Activated naive CD8-positive, alpha-beta T cell treated with anti-CD3 and anti-CD28 coated beads, Interleukin-2, amount 10 ng/mL, durations not matched to agents 7 days and 5 days (primary cell): ENCODE measurements at places on chromosomes 1 and 21. TPM values are rescaled to one million over a fixed set of nuclear protein-coding genes. Genes with fewer than 3 reads are reported as not detected.

Gene S100A1
- total RNA-seq, result not detected

DNA sequence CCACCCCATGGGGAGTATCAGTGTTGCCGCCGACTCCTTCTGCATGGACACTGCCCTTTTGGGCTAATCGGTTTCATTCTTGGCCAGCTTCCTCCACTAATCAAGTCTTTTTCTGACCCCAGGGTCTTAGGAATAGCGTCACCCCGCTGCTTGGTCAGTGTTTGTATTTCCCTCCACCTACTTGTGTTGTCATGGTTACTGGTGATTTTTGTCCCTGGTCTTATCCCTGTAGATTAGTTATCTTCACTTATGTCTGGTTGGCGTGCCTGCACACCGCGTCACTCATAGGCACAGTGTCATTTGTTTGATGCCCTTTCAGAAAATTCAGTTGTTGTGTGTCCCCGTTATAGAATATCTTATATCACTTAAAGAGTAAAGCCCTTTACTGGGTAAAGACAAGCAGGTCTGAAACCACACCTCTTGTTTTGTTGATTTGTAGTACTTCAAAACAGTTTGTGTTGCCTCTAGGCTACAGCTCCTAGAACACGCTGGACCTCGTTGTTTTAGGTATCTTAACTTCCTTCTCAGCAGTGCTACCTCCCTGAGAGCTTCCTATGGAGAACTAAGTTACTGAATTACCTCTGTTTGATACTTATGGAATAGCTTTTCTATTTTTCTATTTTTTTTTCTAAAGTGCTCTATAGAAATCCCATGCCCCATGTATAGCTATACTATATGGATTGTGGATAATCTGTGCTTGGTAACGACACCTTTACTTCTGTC lies 868 bp downstream of the PPP1R12B start:
- no peak for DNase-seq

Gene SASS6
- 11.8 TPM for total RNA-seq

Gene CD247
- 276 TPM for total RNA-seq

DNA sequence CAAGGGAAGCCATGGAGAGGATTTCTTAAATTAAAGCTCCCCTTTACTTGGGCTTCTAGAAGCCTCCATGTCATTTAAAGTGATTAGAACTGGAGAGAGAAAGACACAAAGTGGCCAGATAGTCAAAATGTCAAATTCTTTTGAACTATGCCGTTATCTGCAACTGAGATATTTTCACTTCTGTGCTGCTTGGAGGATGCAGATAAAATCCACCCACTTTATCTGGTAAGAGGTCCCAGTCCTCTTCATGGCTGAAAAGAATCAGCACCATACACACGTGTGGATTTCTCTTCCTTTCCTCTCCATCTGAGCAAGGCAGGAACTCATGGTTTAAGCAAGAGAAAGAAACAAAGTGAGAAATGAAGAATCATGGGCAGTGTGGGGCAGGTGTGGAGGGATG lies 276.9 kb upstream of the RUNX1 start:
- DNase-seq, result no peak

GRCh38 chr1:79437540-79437939 lies 431.0 kb upstream of the ADGRL4 start:
- DNase-seq, result no peak

DNA sequence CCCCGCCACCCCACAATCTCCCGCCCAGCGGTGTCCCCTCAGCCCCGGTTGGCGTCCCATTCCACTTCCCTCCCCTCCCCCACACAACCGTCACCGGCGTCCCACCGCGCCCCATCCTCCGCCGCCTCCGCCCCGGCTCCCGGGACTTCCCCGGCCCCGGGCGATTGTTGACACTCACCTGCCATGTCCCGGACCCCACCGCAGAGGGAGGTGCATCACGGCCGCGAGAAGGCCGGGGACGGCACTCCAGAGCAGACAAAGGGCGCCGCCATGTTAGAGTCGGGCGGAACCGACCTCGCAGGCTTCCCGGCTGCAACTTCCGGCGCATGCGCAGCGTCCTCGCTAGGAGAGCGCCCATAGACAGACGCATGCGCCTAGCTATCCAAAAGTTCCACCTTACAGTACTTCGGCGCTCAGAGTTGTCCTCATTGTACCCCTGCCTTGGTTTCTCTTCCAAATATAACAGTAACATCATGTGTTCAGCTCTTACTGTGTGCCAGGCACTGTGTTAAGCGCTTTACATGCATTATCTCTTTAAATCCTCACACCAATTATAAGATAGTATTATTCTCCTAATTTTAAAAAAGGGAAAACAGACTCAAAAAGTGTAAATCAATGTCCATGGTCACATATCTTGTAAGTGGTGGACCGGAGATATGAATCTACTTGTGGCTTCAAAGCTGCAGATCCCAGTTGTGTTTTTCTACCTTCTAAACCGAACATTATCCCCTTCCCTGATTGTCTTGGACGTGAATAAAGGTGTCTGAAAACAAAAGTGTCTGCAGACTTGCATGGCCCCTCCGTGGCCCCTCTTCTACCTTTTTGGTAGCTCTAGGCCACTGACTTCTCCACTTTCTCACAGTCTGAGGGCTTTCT lies at the start of gene ZBTB17:
Gene ZBTB17 (minus strand): TSS at position 297 of the 876 bp plus-strand sequence. CDS start 27,606 bp downstream, outside the sequence.
- DNase-seq, result peak; percentile 96

Gene KRTAP21-2
- total RNA-seq, result not detected

- DNase-seq, result peak; percentile 56
These were observed 39.0 kb upstream of the PDE9A start for GRCh38 chr21:42614396-42614795.

DNA sequence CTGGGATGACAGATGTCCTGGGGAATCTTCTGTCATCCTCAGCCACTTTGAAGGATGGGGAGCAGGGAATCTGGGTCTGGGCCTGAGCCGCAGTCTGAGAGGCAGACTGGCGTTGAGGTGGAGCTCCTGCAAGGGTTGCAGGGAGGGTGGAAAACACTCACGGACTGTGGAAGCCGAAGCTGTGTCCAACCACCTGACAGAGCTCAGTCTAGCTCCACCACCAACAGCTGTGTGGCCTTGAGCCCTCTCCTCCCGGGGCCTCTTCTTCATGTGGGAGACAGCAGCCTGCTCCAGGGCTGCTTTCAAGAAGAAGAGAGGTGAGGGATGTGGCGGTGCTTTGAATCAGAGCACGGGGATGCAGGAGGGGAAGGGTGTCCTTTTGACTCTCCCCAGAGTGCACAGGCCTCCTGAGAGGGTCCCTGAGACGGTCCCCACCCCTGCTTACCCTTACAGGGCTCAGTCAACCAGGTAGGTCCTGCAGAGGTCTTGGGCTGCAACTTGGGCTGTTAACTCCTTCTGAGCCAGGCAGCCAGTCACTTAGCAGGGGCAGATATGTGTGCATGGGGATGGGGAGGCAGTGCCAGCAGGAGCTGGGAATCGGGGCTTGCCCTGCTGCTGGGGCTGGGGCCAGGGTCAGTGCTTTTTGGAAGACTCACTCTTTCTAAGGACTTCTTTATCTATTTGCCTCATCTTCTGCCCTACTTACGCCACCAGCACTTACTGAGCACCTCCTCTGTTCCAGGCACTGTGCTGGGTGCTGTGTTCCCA lies 216.3 kb downstream of the PTPRU start:
- DNase-seq, result no peak

GRCh38 chr1:207404849-207405525 lies 49.1 kb upstream of the CR2 start:
- DNase-seq, result no peak

- DNase-seq, result no peak
These were observed 67.1 kb downstream of the HIVEP3 start for GRCh38 chr1:41851589-41851988.

Gene UBXN10
- total RNA-seq, result 0.23 TPM

DNA sequence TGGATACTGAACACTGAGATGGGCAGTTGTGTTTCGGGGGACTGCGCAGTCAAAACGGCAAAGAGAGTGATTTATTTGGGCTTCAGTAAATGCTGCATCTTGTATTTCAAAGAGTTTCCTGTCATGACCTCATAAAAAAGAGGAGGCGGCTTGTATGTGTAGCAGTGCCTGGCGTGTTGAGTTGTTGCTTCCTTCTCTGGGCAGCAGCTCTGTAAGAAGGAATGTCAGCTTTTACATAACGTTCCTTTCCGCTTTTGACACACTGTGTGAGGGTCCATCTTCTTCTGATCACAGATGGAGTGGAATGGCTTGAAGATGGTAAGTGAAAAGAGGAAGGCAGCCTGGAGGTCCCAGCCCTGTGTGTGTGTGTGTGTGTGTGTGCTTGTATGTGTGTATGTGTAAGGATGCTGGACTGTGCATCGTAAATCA lies 941 bp downstream of the ELAVL4 start:
- no peak for DNase-seq

GRCh38 chr1:8641377-8641997 lies 176.0 kb downstream of the RERE start:
- DNase-seq, result no peak

Gene XCL1
- total RNA-seq, result 27.1 TPM

Gene LENEP
- 1.9 TPM for total RNA-seq

Gene HES2
- total RNA-seq, result 0.34 TPM

- DNase-seq, result no peak
These were observed 35.6 kb upstream of the ECE1 start for GRCh38 chr1:21325731-21326387.

DNA sequence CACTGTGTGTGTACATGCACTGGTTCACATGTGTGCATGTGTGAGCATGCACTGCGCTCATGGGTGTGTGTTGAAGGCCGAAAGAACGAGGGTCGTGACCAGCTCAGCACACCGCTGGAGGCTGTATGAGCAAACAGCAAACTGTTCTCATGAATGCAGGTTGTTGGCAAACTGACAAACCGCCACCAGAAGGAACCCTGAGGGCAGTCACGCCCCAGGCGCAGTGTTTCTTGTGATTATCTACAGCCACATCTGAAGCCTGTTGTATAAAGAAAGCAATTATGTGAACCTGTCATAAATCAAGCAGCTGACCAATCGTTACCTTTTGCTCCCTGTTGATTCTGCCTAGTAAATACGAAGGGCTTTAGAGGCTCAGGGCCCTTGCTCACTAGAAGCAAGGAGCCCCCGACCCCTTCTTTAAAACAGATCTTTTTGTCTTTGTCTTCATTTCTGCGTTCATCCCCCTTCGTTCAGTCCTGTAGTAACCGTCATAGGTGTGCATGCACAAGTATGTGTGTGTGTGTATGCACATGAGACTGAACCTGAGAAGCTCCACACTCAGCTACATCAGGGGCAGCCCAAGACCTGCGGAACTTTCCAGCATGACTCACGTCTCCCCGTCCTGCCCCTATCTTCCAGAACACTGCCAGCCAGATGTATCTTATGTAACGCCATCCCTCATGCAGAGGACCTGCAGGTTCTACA lies 16.8 kb upstream of the RIPK4 start:
- DNase-seq, result no peak

DNA sequence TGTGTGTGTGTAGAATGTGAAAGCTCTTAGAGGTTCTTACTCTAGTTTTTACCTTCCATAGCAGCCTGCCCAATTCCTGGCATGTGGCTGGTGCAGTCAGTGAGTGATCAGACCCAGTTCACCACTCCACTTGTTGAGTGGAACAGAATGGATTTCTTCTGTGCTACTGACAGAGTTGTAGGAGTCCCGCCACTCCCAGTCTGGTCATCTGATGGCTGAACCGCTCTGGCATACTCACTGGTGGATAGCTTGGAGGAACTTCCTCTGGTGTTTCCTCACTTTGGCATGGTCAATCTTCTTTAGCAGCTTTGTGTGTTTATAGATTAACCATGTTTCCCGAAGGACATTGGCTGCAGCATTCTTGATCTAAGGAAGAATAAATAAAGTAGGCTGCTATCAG lies 106.7 kb upstream of the ADAR start:
- DNase-seq, result no peak

- no peak for DNase-seq
These were observed 89.0 kb upstream of the MACF1 start for GRCh38 chr1:39115271-39116110.

- DNase-seq, result peak; percentile 76
These were observed 31.0 kb downstream of the SLC45A1 start for GRCh38 chr1:8348777-8349472.

Gene ZFP69B
- total RNA-seq, result 6.3 TPM

GRCh38 chr21:15273244-15273643 lies 208.4 kb upstream of the NRIP1 start:
- no peak for DNase-seq

Gene P3H1
- 44.1 TPM for total RNA-seq

DNA sequence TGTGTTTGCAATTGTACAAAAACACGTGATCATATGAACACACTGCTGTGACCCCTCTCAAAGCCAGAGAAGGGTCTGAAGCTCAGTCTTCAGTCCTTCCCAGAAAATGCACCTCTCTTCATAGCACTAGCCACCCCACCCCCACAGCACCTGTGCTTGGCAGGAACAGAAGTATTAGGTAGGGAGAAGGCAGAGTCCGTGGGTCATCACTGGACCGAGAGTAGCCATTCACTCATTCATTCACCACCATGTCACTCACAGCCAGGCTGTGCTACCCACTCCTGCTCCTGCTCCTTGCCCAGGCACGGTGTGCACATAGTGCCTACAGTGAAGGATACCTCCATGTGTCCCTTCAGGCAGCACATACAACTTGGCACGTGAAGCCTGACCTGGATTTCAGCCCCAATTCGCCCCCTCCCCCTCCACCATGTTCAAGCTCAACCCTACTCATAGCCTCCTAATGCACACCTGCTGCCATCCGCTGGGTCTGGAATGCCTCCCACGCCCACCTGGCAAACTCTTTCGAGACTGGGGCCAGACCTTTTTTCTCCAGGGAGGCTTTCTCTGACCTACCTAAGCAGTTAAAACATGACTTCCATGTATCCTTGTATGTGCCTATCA lies 81.9 kb upstream of the GALNT2 start:
- DNase-seq, result no peak

Gene DIPK1A
- total RNA-seq, result 11.6 TPM

- no peak for DNase-seq
These were observed 379.0 kb downstream of the LMX1A start for GRCh38 chr1:164977561-164977960.

DNA sequence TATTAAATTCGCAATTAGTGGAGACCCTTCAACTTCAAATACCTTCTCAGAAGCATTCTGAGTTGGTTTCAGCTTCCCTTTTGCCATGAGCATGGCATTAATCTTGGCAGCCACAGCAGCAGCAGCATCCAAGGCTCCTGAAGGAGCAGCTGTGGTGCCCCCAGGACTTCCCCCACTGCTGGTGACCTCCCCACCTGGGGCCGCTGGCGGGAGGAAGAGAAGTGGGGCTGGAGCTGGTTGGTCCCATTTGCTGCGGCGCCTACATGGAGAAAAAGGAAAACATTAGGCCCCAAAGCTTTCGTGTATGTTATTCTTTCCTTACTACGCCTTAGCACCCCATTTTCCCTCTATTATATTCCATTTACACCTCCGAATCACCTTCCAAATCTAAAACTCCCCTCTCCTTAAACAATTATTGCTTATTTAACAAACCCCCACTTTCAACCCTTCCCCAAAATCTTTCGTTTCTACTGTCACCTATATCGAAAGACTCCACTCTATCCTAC lies 569 bp downstream of the KHDC4 start:
- DNase-seq, result no peak

- DNase-seq, result no peak
These were observed 29.3 kb downstream of the ZBTB8B start for GRCh38 chr1:32494196-32494595.

DNA sequence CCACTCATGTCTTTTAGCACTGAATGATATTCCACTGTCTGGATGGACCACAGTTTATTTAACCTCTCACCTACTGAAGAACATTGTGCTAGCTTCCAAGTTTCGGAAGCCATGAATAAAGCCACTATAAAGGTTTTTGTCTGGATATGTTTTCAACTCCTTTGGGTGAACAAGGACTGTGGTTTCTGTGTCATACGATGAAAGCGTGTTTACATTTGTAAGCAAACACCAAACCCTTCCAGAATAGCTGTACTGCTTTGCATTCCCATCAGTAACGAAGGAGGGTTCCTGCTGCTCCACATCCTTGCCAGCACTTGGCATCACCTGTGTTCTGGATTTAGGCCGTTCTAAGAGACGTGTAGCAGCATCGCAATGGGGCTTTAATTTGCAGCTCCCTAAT lies 10.7 kb upstream of the ARHGEF16 start:
- no peak for DNase-seq

Gene ANGPTL7
- total RNA-seq, result not detected
